ENCODE measurements at places on chromosomes 13 and 19.

DNA sequence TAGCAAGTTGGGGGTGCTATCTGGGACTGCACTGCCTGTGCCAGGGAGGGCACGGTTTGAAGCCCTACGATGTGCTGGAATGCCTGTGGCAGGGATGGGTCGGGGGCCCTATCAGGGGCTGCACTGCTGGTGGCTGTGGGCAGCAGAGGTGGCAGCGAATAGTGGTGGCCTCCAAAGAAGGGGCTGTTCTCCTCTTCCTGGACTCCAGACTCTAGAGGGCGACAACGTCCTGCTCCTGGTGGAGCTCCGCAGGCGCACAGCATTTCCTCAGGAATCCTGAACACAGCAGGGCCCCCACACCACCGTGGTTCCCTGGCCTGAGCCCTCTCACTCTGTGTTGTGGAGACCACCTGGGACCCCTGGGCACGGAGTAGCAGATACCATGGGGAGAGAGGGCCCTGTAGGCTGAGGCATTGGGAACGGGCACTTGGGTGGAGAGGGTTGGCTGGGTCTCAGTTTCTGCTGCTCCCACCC, 145.6 kb downstream of the TNFRSF19 start:
- no peak for DNase-seq

- no peak for DNase-seq
These were observed 344.5 kb upstream of the PCDH20 start for GRCh38 chr13:61760102-61760501.

- no peak for DNase-seq
These were observed 1.8 kb downstream of the LRG1 start for GRCh38 chr19:4537953-4538600.

GRCh38 chr13:30818323-30818960, 83.1 kb downstream of the ALOX5AP start:
- no peak for DNase-seq

DNA sequence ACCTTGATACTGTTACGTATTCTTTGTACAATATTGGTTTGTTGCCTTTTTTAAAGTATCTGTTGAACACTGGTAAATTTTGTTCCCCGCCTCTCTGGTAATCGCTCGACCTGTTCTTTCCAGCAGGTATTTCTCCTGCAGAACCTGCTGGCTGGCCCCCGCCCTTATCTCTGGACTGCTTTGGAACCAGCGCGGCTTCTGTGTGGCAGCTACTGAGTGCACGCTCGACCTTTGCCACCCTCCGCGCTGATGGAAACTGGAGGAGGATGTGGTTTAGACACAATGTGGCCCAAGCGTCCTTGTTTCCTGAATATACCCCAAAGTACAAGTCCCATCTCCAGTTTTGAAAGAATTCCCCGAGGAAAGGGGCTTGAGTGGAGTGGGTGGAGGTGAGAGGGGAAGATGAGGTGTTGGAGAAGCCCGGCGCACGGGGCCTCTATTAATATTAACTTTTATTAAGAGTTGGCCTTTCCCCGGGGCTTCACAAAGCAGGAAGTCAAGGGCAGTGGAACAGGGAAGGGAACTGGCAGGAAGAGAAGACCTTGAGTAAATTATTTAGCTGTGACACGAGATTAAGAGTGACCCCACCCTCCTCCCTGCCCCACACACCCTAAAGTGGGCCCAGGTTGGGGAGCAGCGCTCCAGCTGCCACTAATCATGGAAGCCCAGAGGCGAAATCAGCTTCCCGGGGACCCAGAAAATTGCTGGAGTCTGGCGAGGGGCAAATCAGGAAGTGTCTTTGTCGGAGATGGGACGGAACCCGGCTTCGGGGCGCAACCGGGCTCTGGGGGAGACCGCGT, 16.0 kb downstream of the CDX2 start:
- no peak for DNase-seq

DNA sequence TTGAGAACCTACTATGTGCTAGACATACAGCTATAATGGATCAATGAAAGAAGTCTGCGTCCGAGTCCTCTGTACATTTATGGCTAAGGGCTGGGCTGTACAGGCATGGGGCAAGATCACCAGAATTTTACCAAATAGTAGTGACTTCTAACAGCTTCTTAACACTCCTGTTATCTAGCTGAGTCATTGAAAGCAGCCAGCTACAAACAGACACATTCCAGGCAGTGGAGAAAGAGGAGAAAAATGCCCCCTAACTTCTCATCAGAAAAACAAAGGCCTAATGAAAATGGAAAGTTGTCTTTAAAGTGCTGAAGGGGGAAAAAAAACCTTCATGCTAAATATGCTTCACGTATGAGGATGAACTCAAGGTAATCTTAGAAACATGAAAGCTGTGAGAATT, 14.3 kb upstream of the ZNF667 start:
- no peak for DNase-seq

- DNase-seq = no peak
These were observed 17.2 kb downstream of the PRR36 start for GRCh38 chr19:7856679-7857663.

DNA sequence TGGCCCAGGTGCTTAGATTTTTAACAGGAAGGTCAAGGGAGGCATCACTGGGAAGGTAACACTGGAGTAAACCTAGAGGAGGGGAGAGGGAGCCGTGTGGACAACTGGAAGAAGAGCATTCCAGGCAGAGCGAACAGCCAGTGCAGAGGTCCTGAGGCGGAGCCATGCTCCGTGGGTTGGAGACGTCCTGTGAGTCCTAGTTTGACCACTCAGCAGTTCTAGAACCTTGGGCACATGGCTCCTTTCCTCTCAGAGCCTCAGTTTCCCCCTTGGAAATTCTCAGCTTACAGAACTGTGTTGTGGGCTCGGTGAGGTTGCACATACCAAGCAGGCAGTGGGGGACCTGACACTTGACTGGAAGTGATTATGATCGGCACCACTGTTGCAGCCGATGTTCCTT, 130.9 kb downstream of the DPF1 start:
- DNase-seq = no peak
